ENCODE measurements at places on chromosomes 1 and 21.

GRCh38 chr1:177181631-177182291 is 11.0 kb downstream of the BRINP2 start:
- DNase-seq = peak; percentile 78

- no peak for DNase-seq
Observed at GRCh38 chr1:120178799-120179756, 2.8 kb upstream of the SEC22B start.

- no peak for DNase-seq
Observed at GRCh38 chr21:31255896-31256295, 88.2 kb downstream of the TIAM1 start.

- no peak for DNase-seq
Observed at GRCh38 chr1:94798462-94798861, 21.7 kb upstream of the SLC44A3 start.

- DNase-seq = peak; percentile 63
Observed at GRCh38 chr1:53592521-53592982, 133.4 kb downstream of the DMRTB1 start.

- DNase-seq = no peak
Observed at GRCh38 chr1:60421965-60422364, 348.4 kb upstream of the C1orf87 start.

DNA sequence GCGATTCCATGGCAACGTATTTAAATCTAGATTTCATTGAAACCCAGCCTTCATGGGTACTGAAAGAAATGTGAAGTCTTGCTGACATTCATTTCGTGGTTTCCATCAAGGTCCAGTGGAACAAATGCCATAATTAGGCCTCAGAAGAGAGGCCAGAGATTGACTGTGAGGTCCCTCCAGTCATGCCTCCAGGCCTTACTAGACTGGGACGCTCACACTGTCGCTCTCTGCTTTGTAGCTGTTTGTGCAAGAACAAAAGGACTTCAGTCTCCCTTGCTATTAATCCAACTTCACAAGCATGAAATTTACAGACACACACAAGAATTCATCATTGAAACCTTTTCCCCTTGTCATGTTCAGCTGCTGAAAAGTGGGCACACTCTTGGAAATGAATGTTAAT is 180.4 kb upstream of the FOXD3 start:
- no peak for DNase-seq

DNA sequence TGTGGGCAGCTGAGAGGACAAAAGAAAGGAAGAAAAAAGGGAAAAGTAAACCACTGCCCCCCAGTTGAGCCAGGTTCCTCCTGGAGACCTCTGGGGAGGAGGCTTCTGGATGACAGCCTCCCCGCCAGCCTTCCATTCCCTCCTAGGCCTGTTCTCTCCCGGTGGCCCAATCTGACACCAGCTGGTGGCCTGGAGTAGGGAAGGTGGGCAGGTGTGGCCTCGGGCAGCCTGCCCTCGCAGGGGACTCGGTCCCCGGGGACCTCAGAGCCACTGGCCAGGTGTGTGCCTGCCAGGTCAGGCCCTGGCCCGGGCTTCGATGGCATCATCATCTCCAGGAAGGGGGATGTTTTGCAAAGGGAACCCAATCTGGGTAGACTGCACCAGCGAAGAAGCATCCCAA is 159.0 kb downstream of the CASZ1 start:
- DNase-seq = no peak

GRCh38 chr1:208446271-208446691 is 202.1 kb upstream of the PLXNA2 start:
- DNase-seq = no peak

GRCh38 chr1:212353181-212353580 is 61.5 kb downstream of the PACC1 start:
- no peak for DNase-seq

DNA sequence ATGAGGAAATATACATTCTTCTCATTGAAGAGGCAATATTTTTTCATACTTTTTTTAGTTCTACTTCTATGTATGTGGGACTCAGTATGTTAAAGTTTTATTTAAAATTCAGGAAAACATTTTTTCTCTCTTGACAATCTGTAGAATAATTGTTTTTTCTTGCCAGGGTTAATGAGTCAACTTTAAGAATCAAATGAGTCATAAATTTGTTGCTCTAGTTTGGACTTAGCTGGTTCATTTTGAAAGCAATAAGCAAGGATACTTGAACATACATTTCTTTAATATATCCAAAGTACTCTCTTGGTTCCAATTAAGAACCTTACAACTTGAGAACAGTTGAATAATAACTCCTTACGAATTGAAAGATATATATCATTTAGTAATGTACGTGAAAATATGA is 1145.3 kb upstream of the B3GALT2 start:
- no peak for DNase-seq

GRCh38 chr1:93908394-93909145 is 660 bp downstream of the GCLM start:
- no peak for DNase-seq

DNA sequence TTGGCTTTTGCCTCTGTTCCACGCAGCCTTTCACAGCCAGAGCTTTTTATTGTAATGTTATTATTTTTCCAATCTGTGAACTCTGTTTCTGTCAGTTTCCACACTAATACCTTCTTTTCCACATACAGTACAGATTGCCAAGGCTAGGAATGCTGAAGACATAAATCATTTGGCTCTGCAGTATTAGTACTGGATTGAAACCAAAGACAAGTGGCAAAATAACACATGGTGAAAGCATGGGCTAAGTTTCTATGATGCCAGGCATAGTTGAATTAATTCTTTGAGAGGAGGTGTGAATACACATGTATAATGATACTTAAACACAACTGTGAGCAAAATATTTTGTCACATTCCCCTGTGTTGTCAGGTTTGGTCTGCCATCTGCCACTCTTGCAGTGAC is 73.5 kb downstream of the TMEM200B start:
- DNase-seq = no peak

- DNase-seq = no peak
Observed at GRCh38 chr1:237938068-237938467, 47.3 kb upstream of the ZP4 start.

- no peak for DNase-seq
Observed at GRCh38 chr1:109567877-109568672, 19.7 kb downstream of the GNAI3 start.

DNA sequence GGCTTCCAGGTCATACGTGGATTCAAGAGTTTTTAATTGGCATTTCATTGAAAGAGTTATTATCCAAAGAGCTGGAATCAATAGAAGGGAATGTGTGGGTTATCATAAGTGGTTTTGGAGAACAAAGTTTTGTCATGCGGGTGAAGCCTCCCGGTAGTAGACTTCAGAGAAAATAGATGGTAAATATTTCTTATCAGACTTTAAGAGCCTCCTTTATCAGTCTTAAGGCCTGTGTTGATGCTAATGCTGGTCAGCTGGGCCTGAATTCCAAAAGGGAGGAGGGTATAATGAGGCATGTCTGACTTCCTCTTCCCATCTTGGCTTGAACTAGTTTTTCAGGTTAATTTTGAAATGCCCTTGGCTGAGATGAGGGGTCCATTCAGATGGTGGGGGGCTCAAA is 89.7 kb downstream of the ITSN1 start:
- no peak for DNase-seq

- no peak for DNase-seq
Observed at GRCh38 chr1:57026624-57027354, 61.0 kb upstream of the C8B start.

GRCh38 chr1:236982380-236982779 is 21.9 kb downstream of the MT1HL1 start:
- DNase-seq = no peak

- DNase-seq = no peak
Observed at GRCh38 chr1:23469372-23469982, 14.5 kb downstream of the ASAP3 start.

GRCh38 chr1:229164836-229165735 is 105.8 kb upstream of the RAB4A start:
- DNase-seq = no peak

- no peak for DNase-seq
Observed at GRCh38 chr1:208183977-208184911, 59.9 kb downstream of the PLXNA2 start.

- DNase-seq = no peak
Observed at GRCh38 chr1:68528243-68528642, 31.4 kb upstream of the DEPDC1 start.

GRCh38 chr1:32775640-32776337 is 41.4 kb downstream of the YARS1 start:
- no peak for DNase-seq

DNA sequence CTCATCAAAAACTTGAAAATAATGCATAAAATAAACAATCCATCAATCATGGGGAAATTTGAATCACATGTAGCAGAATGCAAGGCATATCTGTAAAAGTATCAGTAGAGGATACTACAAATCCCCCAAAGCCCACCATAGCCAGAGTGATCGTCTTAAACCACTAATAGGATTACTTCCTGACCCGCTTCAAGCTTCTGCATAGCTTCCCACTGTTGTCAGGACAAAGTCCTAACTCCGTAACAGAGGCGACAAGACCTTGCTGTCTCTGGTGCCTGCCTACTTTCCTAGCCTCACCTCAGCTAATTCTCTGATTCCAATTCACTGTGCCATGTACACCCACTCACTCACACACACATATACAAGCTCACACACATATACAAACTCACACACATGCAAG is 161.2 kb upstream of the NFIA start:
- DNase-seq = no peak

DNA sequence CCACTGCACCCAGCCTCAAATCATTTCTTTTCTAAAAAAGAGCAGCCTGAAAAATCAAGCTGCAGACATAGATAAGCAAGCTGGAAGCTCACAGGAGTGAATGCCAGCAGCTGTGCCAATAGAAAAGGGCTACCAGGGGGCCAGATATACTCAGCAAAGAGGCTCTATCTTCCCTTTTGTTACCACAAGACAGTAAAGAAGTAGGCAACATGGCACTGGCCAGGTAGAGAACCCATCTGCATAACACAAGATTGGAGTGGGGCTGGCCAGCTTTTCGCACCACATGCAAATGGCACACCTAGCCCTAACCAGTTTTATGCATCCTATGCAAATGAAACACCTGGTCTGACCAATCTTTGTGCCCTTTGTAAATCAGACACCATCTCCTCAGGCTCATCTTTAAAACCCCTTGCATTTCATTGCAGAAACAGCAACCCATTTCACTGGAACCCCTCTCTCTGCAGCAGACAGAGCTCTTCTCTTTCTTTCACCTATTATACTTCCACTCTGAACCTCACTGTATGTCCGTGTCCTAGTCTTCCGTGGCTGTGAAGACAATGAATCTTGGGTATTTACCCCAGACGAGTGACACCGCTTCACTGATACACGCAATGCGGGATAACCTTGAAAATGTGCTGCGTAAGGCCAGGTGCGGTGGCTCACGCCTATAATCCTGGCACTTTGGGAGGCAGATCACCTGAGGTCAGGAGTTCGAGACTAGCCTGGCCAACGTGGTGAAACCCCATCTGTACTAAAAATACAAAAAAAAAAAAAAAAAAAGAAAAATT is 15.1 kb downstream of the CASP9 start:
- DNase-seq = no peak

GRCh38 chr1:27574001-27574781 is 29.8 kb downstream of the AHDC1 start:
- DNase-seq = no peak

- no peak for DNase-seq
Observed at GRCh38 chr1:182955596-182956588, 2.9 kb upstream of the SHCBP1L start.

DNA sequence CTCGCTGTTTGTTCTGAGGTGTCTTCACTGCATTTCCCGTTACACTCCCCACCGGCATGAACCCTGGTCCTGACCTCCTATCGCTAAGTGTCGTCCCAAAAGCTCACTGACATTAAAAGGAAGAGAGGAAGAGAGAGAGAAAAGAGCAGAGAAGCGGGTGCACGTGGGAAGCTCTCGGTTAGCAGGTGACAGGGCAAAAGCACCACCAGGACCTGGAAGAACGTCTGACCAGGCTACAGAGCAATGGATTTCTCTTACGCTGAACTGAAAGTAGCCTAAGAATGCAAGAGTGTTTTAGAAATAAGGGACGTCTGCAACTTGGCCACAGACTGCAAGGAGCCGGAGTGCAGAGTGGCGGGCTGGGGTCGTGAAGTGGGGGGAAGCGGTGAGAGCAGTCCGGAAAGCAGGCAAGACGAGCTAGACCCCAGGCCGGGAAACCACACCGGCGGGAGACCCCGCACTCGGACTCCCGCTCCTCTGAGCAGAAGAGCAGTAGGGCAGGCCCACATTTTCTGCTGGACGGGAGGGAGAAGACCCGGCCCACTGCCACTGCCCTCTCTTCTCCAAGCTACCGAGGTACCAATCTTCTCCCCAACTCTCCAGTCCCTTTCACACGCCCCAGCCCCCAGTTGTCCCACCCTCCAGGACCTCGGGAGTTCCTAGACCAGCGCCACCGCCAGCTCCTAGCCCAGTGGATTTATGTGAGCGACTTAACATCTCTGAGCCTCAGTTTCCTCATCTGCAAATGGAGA is 8.3 kb upstream of the MPZL1 start:
- peak; percentile 74 for DNase-seq

DNA sequence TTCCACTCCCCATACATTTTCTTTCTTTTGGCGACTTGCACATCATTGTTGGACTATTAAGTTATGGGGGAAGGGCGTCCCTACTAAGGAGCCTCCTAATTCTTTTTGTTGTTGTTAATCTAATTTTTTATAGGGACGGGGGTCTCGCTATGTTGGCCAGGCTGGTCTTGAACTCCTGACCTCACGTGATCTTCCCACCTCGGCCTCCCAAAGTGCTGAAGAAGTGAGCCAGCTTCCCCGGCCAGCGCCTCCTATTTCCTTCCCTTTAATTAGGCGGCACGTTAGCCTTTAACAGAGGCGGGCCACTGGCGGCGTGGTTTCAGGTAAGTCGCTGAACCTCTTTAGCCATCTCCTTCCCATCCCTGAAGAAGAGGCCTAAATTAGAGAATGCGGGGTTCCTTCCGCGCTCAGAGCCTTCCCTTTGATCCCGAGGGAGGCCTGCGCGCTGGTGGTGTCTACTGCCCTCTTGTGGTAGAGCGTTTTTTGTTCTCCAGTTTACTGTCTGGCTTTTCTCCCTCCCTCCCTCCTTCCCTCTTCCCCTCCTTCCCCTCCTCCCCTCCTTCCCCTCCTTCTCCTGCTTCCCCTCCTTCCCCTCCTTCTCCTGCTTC is 38.1 kb downstream of the TNFRSF9 start:
- DNase-seq = peak; percentile 70

- DNase-seq = no peak
Observed at GRCh38 chr1:188476606-188477005, 1647.9 kb downstream of the PLA2G4A start.
